Activated naive CD4-positive, alpha-beta T cell (primary cell): ENCODE measurements at places on chromosomes 7 and 10.

DNA sequence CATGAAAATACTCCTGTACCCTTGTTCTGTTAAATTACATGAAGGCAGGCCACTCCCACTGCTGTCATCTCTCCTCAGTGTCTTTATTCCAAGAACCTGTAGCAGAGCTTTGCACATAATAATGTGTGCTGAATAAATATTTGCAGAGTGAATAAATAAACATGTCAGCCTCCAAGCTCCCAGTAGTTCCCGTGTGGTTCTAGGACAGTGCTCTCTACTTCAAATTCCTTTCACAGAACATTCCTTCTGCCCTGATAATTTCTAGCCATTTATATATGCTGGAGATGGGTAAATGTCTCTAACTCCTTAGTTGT, 20.3 kb upstream of the HYAL4 start:
- DNase-seq = no peak

- no peak for DNase-seq
Measured at GRCh38 chr10:47415520-47416304, 31.6 kb upstream of the ZNF488 start.

- no peak for DNase-seq
Measured at GRCh38 chr10:30247704-30248103, 101.4 kb downstream of the MTPAP start.

DNA sequence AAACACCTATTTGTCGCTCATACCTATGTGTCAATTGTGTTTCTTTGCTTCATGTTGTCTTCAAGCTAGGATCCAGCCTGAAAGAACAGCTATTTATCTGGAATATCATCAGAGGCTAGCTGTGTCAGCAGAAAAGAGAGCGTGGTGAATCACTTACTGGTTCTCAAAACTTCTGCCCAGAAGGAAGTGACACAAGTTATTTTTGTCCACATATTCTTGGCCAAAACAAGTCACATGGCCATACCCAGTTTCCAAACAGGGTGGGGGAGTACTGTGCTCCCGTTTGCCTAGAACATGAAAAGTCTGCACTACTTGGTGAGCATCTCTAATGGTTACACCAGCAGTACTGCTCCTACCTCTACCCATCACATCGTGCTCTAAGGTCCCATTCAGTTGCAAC, 160.9 kb upstream of the CSTF2T start:
- DNase-seq = no peak

DNA sequence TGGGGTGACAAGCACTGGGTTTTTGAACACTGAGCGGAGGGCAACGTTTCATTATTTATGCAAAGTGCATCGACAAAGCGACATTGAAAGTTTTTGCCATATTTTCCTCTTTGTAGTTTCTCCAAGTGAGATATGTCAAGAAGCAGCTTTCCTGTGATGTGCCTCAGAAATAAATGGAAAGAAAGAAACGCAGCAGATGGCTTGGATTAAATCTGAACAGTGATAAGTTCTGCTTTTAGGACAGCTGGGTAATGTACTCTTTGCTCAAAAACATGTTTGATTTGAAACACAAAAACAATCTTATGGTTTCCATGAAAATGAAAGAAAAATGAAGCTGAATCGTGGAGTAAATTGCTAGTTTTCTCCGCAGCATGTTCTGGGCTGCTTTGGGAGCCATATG, 166.3 kb downstream of the PTPRN2 start:
- no peak for DNase-seq

DNA sequence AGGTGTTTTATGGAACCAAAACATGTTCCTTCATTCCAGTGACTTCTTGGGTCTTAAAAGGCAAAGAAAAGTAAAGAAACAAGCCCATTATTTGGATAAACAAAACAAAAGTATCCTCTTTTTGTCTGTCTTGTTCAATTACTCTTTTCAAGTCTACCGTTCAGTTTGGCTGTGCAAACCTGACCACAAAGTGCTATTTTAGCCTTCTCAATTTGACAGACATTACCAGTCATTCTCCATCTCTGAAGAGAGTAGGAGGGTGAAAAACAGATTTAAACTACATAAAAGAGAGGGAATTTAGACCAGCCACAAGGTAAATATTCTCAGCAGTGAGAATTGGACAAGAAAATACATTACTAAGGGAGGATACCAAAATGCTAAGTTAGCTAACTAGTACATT, 145.2 kb downstream of the GRM3 start:
- DNase-seq = no peak

DNA sequence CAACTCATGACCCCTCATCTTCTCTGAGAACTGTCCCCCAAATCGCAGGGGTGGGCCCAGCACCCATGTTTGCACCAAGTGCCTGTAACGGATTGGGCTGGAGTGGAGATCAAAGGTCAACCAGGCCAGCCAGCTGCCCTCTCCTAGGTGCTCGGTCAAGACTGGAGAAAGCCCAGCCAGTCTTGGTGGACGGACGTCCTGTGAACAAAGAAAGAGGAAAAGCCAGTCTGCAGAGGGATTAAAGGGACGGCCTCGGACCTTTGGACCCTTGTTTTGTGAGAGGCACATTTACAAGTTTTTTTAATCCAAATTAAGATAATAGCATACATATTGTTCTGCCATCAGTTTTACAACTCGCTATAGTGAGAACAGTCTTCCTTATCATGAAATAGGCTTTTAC, 31.7 kb upstream of the GALNTL5 start:
- DNase-seq = no peak

DNA sequence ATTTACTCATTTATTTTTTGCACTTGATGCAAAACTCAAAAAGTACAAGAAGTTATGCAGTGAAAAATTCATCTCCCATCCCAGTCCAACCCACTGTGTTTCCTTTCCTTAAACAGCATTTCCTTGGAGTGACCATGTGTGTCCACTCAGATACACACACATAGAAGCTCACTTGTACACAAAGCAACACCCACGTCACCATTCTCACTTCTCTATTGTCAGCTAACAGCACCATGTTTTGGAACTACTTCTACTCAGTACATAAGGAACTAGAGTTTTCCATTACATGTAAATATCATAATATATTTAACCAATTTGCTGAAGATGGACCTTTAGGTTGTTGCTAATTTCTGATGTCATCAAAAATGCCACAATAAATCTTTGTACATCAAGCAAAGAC, 167.6 kb downstream of the GRID1 start:
- no peak for DNase-seq
